ENCODE measurements at places on chromosomes 2 and 18. TPM values are rescaled to one million over a fixed set of nuclear protein-coding genes. Genes with fewer than 3 reads are reported as not detected.

DNA sequence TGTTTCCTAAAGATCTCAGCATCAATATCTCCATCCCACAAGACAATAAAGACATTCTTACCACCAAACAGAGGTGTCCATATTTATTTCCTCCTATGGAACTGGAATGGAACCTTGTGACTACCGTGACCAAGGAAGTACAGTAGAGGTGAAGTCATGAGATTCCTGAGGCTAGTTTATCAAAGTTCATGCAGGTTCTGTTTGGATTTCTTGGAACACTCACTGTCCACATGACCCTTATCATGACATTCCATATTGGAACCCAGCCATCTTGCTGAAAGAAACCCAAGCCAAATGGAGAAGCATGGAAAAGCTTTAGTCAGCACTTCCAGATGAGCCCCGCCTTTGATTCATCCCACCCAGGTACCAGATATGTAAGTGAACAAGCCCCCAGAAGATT, 516.0 kb upstream of the POU3F3 start:
- DNase-seq: no peak

DNA sequence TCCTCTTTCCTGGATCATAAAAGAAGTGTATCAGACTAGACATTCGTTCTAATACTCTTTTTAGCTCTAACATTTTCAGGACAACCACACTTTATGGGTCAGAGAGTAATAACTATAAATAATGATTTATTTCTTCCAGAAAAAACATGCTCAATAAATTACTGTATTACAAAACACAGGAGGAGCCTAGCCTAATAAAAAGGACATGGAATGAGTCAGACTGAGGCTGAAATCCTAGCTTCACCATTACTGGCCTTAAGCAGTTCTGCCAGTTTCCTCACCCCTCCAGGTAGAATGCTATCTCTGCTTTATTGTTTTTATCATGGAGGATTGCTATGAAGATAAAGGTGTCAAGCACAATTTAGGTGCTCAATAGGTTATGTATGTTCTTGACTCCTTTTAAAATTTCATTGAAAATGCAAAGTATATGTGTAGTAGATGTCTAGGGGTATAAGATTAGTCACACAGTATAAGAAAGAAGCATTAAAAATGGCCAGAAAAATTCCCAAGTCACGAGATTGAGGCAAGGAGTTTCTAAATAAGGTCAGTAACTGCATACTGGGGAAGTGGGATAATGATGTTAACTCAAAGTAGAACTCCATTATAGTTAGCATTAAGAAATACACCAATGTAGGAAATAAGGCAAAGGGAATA, 105.5 kb upstream of the NEUROD1 start:
- no peak for DNase-seq

DNA sequence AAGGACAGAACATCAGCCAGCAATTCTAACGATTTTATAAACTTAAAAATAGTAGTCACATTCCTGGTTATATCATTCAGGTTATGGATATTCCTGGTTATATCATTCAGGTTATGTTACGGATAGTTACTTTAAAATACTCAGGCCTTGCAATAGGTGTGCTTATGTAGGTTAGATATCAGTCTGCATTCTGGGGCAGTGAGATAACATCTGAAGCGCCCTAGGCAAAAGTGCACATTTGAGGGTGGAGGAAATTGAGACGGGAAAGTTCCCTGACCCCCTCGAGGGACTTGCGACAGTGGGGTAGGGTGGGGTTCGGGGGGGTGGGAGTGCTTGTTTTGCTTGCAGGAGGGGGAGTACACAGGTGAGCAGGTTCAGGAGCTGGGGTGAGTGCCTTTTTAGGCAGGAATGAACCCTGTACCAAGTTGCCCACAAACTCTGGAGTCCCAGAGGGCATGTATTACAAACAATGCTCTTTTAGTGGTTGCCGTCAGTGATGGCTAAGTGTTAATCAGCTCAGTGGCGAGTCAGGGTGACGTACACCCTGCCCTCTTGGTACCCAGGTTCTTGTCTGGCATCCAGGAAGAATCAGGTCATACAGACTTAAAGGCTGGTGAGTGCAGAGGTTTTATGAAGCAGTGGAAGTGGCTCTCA, 31.8 kb downstream of the CREG2 start:
- no peak for DNase-seq

GRCh38 chr2:218999881-219000568, 6.8 kb upstream of the CRYBA2 start:
- no peak for DNase-seq

- DNase-seq: no peak
Observed at GRCh38 chr2:81648370-81648769, 1343.8 kb upstream of the LRRTM1 start.

Gene CHST9
- polyA plus RNA-seq: 2.1 TPM

Gene VAMP5
- polyA plus RNA-seq: 53.4 TPM

Gene APLF
- 4.3 TPM for polyA plus RNA-seq
